ENCODE measurements at places on chromosomes 7 and 10.

DNA sequence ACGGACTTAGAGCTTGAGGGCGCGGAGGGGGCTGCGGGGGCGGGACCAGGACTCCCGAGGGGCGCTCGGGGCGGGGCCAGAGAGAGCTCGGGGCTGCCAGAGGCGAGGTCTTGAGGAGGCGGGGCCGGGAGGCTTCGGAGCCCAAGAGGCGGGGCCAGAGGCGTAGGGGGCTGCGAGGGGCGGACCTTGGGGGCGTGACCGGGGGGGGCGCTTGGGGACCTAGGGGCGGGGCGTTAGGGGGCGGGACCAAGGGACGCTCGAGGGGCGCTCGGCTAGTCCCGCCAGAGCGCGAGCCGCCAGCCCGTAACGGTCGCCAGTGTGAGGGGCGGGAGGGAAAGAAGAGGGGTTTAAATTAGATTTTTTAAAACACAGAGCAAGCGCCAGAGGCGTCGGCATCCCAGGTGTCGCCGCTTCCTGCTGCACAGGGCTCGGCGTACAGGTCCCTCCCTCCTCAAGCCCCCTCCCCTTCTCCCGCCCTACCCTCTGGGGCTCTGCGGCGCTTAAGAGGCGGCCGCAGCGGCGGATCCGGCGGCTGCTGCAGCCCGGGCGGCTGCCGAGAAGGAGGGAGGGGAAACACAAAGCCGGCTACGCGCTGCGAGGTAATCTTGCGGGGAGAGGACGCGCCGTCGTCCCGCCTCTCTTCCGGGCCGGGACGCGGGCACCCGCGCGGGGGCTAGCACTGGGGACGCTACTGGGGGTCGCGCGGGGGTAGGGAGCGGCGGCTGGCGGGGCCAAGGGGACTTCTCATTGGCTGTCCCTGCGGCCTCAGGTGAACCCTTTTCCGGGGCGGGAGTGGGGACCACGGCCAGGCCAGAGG lies at the start of gene ADD3:
TSS of gene ADD3 (plus strand) at position 284 of the 817 bp plus-strand sequence. CDS start 92,670 bp downstream, outside the sequence.
- peak; percentile 86 for DNase-seq

GRCh38 chr7:2222516-2222915 lies 10.2 kb downstream of the MAD1L1 start:
- DNase-seq: no peak

DNA sequence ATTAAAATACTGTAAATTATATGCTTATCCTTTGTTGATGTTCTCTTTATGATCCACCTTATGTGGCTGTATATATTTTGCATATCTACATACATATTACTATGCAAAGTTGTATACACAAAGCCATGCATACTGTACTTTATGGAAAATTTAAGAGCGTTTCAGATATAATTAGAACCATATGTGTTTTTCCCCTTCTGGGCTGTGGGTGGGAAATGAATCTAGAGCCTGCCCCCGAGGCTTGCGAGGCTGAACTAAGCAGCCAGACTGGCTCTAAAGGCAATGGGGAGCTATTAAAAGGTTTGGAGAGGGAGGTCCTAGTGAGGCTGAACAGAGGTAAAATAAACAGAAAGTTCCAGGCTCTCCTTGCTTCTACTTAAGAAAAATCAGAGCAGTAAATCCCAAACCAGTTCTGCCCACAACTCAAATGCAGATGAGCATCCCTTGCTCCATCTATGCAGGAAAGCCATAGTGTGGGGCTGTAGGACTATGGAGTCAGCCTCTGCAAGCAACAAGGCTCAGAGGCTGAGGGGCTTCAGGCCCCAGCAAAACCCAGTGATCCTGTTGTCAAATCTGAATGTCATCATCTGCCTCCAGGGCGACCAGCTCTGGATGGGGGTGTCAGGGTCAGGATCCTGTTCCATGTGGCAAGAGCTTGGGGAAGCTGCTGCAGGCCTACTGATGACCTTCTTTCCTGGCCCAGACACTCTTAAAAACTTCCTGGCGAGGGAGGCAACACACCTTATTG lies 14.1 kb upstream of the DDIT4 start:
- DNase-seq: peak; percentile 53

- DNase-seq: no peak
These were observed 420.2 kb downstream of the CDC14C start for GRCh38 chr7:49344556-49344955.

DNA sequence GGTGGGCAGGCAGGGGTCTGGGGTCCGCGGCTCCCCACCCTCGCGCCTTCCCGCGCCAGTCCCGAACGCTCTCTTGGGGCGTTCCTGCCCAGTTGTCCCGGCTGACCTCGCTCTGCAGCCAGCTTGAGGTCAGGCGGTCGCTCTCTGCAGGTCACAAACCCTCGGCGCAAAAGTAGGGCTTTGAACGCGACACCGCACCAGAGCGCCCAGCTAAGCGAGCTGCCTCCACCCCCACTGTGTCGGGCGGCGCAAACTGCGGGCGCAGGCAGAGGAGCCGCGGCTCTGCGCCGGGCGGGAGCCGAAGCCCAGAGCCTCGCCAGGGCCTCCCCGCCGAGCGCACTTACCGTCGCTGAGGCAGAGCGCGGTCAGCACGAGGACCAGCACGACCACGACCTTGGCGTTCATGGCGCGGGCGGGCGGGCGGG lies 284 bp downstream of the CXCL12 start:
- no peak for DNase-seq

- DNase-seq: no peak
These were observed 110.0 kb upstream of the PDLIM1 start for GRCh38 chr10:95400787-95401186.

DNA sequence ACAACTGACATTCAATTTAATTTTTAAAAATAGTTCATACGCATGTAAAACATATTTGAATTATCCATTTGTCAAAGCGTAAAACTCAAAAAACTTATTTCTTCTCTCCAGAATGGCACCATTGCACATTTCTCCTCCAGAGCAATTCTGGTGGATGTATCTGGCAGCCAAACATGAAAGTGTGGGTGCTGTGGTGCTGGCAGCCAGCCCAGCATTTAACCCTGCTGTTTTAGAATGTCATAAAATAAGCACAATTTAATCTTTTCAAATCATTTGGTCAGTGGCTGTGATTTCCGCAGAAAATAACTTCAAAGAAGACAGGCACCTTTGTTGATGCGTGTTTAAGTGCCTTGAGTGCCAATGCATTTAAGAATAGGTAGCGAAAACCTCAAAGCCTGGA lies 302.7 kb upstream of the MEOX2 start:
- DNase-seq: no peak

- no peak for DNase-seq
These were observed 126.7 kb upstream of the CXCL12 start for GRCh38 chr10:44511601-44512000.

DNA sequence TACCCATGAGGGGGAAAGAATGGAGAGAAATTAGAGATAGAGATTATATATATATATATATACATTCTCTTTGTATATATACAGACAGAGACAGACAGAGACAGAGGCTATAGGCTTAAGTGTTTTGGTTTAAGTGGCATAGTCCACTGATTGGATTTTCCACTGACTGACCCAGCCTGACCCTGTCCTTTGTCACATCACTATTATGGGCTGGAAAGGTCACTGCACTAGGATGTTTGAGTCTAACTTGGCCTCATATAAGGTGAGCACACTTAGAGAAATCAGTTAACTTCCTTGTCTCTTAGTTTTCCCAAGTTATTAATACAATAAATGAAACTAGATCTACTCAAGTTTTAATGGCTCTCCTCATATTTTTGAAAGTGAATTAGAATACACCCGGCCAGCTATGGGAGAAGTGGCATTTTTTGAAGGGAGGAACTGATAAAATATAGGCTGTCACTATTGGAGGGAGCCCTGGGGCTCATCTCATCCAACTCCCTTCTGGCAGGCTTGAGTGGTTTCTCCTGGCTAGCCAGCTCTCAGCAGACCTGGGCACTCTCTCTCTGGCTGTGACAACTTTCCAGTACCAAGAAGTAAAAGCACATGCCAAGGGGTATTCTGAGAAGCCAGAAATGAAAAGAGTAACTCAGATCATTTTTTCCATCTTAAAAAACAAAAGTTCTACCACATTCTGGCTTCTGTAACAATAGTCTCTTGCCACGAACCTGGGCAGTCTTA lies 455.6 kb upstream of the ANKRD30A start:
- no peak for DNase-seq

- DNase-seq: no peak
These were observed 1237.3 kb downstream of the XPNPEP1 start for GRCh38 chr10:108685863-108686531.

DNA sequence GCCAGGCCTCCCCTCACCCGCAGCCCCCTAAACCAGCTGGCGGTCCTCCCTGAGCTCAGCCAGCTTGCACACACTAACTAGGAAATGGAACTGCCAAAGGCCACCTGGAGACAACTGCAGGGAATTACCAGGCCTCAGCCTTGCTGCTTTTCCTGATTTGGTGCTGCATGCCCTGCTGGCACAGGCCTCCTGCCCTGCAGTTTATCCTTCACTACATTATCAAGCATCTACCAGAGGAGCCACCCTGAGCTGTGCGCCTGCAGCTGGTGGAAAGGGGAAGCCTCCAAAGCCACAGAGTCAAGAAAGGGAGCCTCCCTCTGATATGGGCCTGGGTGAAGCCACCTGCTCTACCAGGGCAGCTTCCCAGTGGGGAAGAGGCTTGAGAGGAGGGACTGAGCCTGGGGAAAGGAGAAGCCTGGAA lies 139.8 kb downstream of the GRID1 start:
- no peak for DNase-seq

DNA sequence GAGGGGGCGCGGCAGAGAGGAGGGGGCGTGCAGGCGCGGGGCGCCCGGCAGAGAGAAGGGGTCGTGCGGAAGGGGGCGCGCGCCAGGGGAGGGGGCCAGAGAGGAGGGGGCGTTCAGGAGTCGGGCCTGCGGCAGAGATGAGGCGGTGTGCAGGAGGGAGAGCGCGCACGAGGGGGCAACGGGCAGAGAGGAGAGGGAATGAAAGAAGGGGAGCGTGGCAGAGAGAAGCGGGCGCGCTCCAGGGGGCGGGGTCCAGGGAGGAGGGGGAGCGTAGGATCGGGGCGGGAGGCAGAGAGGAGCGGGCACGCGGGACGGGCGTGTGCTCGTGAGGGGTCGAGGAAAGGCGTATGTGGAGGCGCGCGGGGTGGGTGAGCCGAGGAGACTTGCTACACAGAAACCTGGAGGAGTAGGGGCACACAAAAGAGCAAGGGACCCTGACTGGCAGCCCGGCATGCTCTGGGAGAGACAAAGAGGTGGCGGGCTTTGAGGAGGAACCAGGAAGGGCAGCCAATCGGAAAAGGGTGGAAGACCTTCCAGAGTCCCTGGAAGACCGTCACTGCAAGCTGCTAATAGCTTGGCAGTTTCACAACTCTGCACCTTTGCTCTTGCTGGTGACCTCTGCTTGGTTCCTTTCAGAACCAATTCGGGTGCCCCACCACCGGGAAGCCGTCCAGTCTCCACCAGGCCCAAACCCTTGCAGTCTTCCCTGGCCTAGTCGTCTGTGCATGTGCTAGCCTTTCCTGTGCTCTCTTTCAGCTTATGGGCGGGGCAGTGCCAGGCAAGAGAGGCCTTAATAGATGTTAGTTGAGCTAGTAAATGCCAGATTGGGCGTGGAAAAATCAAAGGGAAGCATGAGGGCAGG lies 639 bp downstream of the DYDC2 start:
- DNase-seq: no peak

DNA sequence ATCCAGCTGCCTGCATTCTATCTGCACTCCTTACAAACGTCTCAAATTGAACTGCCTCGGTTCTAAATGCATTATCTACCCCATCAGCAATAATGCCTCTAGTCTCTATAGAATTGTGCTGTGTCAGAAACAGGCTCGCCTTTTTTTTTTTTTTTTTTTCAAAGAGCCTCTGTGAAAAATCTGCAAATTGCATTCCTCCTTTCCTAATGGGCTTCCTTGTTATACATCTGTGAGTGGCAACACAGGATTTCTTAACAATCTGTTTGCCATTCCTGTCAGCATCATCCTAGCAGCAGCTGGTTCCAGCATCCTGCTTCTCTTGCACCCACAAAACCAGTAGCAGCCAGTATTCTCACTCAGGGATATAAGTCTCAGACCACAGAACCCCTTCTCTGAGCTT lies 413.5 kb upstream of the SEMA3D start:
- no peak for DNase-seq

DNA sequence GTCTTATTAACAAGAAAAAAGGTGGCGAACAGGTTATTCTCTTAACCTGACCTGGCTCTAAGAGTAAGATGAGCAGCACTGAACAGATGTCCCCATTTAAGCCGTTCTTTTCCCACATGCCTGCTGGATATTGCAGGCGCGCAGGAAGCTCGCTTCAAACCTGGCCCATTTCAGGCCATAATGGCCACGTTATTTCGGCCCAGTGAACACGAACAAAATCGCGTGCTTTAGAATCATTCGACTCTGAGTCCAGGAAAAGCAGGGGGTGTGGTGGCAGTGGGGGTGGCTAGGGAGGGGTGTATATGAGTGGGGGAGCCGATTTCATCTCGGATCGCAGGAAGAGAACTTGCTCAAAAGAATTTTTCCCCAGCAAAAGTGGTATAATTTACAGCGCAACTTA lies 6.6 kb upstream of the SP8 start:
- DNase-seq: no peak

- DNase-seq: no peak
These were observed 55.3 kb downstream of the CPVL start for GRCh38 chr7:29090836-29091601.

DNA sequence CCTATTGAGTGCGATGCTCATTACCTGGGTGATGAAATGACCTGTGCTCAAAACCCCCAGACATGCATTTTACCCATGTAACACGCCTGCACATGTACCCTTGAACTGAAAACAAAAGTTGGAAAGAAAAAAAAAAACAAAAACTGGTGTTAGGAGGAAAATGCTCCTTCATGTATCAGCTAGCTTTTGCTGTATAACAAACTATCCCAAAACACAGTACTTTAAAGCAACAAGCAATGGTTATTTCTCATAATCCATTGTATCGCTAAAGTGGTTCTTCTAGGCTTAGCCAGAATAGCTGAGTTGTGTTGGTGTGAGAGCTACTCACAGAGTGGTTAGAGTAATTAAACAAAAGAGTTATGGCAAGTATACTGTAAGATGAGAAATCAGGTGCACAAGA lies 12.2 kb upstream of the GALNT11 start:
- DNase-seq: no peak

DNA sequence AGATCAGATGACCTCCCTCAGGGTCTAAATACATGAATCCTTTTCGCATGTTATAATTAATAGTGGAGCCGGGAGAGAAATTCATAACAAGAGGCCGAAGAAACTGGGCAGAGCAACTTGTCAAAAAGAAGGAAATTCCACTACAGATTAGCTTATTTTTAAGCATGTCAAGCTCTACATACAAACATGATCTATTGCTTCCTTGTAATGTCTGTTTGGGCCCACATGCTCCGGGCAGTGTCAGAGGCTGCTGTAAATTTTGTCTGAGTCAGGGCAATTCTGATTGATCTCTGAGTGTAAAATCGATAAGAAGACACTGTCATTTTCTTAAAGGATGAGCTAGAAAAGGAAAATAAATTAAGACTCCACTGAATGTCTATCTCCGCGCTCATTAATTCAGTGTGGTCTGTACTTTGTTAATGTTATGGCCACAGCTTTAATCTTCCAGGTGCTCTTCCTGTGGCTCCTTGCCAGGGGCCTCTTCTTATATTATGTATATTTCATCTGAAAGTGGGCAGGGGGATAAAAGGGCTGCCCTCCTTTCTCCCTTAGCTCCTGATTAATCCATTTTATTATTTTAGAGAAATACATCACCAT lies 194.1 kb upstream of the SP8 start:
- DNase-seq: no peak

All from AG09319 (cell line).